A549 treated with AZD2906 at 1 μM for 4 hours (cell line): ENCODE measurements at places on chromosomes 1 and 21. TPM values are rescaled to one million over a fixed set of nuclear protein-coding genes. Genes with fewer than 3 reads are reported as not detected.

Gene OR2T2
- total RNA-seq = not detected in 5 replicates

Gene CAMSAP2
- 14.6 to 22.7 TPM (median 18.0 TPM) in 5 replicates for total RNA-seq

Gene ZMYND12
- total RNA-seq = 0.14 to 0.63 TPM (median 0.34 TPM) in 5 replicates

Gene TAS1R3
- 0.09 to 0.26 TPM (median 0.23 TPM) in 5 replicates for total RNA-seq

Gene KIF17
- 1.8 to 2.5 TPM (median 2.1 TPM) in 5 replicates for total RNA-seq

Gene PROK1
- total RNA-seq = not detected in 5 replicates

Gene ABCB10
- total RNA-seq = 16.7 to 21.5 TPM (median 21.3 TPM) in 5 replicates

Gene SNRNP40
- total RNA-seq = 38.1 to 41.8 TPM (median 39.0 TPM) in 5 replicates

Gene CFHR2
- total RNA-seq = not detected in 5 replicates

Gene HDAC1
- 47.4 to 53.3 TPM (median 52.0 TPM) in 5 replicates for total RNA-seq

Gene C8B
- total RNA-seq = not detected in 5 replicates

Gene ZMYM1
- 4.5 to 6.6 TPM (median 6.4 TPM) in 5 replicates for total RNA-seq

Gene GSTM1
- total RNA-seq = not detected in 5 replicates

Gene HSPB7
- total RNA-seq = 0.07 to 0.11 TPM (median 0.10 TPM) in 3 of 5 replicates, not detected in the others

Gene PLA2G2C
- not detected in 5 replicates for total RNA-seq

Gene KRTAP13-4
- not detected in 5 replicates for total RNA-seq

Gene C1QTNF12
- 0.71 to 1.9 TPM (median 1.4 TPM) in 5 replicates for total RNA-seq

Gene PLPPR4
- 0.01 TPM in 1 of 5 replicates, not detected in the others for total RNA-seq

Gene PLEKHN1
- 3.3 to 5.7 TPM (median 4.9 TPM) in 5 replicates for total RNA-seq

Gene LRRC39
- total RNA-seq = 0.05 to 0.13 TPM (median 0.10 TPM) in 5 replicates

Gene FMO3
- total RNA-seq = not detected in 5 replicates

Gene SH2D1B
- 0.10 to 0.20 TPM (median 0.10 TPM) in 5 replicates for total RNA-seq

Gene SLC19A1
- total RNA-seq = 13.6 to 20.4 TPM (median 18.4 TPM) in 5 replicates

Gene FBLIM1
- 19.2 to 31.4 TPM (median 27.5 TPM) in 5 replicates for total RNA-seq

Gene SH3BGR
- total RNA-seq = 0.49 to 0.95 TPM (median 0.73 TPM) in 5 replicates

Gene ANXA9
- 0.56 to 1.0 TPM (median 0.72 TPM) in 5 replicates for total RNA-seq

Gene GJA5
- 0.02 to 0.07 TPM in 2 of 5 replicates, not detected in the others for total RNA-seq

Gene CCDC27
- total RNA-seq = not detected in 5 replicates

Gene RIMKLA
- total RNA-seq = 0.36 to 0.91 TPM (median 0.57 TPM) in 5 replicates
